Iris pigment epithelial cell (primary cell): ENCODE measurements at places on chromosomes 12 and 14.

DNA sequence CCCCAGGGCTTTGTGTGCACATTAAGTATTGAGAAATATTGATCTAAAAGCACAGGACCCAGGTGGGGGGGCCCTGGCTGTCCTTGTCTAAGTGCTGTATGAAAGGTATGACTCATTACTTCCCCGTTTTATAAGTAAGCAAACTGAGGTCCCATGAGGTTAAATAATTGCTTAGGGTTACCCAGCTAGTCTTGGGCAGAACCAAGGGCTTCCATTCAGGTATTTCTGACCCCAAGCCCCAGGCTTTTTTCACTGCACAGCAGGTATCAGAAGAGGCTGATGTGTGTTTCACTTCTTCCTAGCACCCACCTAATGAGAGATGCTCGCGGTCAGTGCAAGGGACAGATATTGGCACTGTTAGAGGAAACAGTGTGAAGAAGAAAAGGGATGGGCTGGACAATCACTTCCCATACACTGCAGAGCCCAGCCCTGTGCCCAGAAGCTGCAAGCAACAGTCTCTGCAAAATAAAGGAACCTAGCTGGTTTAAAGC, 4.7 kb upstream of the TC2N start:
- DNase-seq = peak; percentile 51

GRCh38 chr12:52171950-52172512, 19.8 kb downstream of the KRT80 start:
- peak; percentile 56 for DNase-seq

- no peak for DNase-seq
Observed at GRCh38 chr12:16972923-16973770, 367.2 kb upstream of the LMO3 start.

DNA sequence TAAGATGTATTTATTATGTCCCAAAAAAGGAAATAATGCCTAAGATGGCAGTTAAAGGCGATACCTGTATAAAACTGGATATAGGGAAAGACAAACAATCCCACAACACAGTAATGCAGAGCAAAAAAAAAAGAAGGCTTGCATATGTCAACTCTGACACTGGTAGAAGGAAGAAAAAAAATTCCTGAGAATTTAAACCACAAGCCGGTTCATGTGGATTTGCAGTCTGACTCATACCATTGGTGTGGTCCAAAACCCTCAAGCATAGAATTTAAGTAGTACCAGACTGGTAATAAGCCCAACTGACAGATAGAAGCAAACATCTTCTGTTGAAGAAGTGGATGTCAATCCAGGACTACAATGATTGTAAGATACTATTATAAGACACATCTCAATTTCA, 7.2 kb downstream of the DNAI7 start:
- peak; percentile 94 for DNase-seq

- peak; percentile 91 for DNase-seq
Observed at GRCh38 chr12:31736472-31736871, 7.7 kb upstream of the AMN1 start.

GRCh38 chr12:107612508-107612907, 73.1 kb upstream of the PWP1 start:
- peak; percentile 16 for DNase-seq
